ENCODE measurements at places on chromosomes 3 and 15. TPM values are rescaled to one million over a fixed set of nuclear protein-coding genes. Genes with fewer than 3 reads are reported as not detected.
A peak's percentile ranks its signal among the peaks of the same experiment; 100 is the strongest.

CCR3 gene
- polyA plus RNA-seq = not detected

LIPC gene
- polyA plus RNA-seq = 2.9 TPM

SOX2 gene
- not detected for polyA plus RNA-seq

ZNF620 gene
- 3.4 TPM for polyA plus RNA-seq

IL17RC gene
- 10.0 TPM for polyA plus RNA-seq

GREM1 gene
- polyA plus RNA-seq = not detected

MESP1 gene
- 0.81 TPM for polyA plus RNA-seq

MYO5C gene
- 0.22 TPM for polyA plus RNA-seq

MAP2K5 gene
- 17.8 TPM for polyA plus RNA-seq

BCL2A1 gene
- 25.9 TPM for polyA plus RNA-seq

ADGRG7 gene
- polyA plus RNA-seq = not detected

- no peak for DNase-seq
- no peaks in the 10 kb centered on the region for H3K27me3 ChIP-seq
- H3K36me3 ChIP-seq = no peaks in the 10 kb centered on the region
- no peak overlapping the region for H3K4me3 ChIP-seq
- no peak overlapping the region for H3K27ac ChIP-seq
- no peaks in the 10 kb centered on the region for H3K4me1 ChIP-seq
Observed at GRCh38 chr3:117543521-117543920, 833.9 kb downstream of the TUSC7 start.

- H3K27me3 ChIP-seq = no peaks in the 10 kb centered on the region
- DNase-seq = no peak
Observed at GRCh38 chr3:27963519-27963918, 241.4 kb upstream of the EOMES start.

DNA sequence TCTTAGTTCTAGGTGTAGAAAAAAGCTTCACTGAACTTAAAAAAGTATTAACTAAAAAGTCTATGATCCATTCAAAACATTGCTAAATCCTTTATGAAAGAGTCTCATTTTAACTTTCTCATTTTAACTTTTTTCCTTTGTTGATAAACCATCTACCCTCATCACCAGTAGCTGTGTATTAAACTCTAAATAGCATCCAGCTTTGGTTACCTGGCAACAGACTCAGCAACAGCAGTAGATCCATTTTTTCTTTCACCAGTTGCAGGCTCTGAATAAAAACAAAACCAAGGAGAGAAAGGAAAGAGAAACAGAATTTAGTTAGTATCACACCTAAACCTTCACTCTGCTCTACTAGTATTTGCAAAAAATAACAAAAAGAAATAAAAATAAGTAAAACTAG, 51.6 kb downstream of the TP53BP1 start:
- H3K27me3 ChIP-seq = no peaks in the 10 kb centered on the region
- H3K4me1 ChIP-seq = no peaks in the 10 kb centered on the region
- H3K27ac ChIP-seq = peak overlapping the region; percentile 70
- DNase-seq = no peak
- H3K36me3 ChIP-seq = peaks cover 13% of the 10 kb centered on the region

DNA sequence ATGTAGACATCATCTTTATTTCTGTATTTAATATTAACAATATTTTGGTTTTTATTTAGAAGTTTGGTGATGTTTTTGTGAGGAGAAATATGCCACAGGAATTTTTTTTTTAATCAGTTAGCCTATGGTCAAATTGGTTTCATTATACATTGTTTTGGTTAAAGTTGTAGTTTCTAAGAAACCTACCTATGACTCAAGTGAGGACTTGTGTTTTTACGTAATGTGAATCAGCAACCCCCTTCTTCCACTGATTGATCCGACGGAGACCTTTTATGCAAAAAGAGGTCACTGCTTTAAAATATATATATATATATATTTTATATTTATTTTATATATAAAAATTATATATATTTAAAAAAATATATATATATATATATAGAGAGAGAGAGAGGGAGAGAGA, 698.1 kb downstream of the FHIT start:
- no peaks in the 10 kb centered on the region for H3K36me3 ChIP-seq
- no peak overlapping the region for H3K4me3 ChIP-seq
- DNase-seq = no peak
- no peaks in the 10 kb centered on the region for H3K27me3 ChIP-seq
- H3K4me1 ChIP-seq = peaks cover 6% of the 10 kb centered on the region
- H3K27ac ChIP-seq = no peak overlapping the region

DNA sequence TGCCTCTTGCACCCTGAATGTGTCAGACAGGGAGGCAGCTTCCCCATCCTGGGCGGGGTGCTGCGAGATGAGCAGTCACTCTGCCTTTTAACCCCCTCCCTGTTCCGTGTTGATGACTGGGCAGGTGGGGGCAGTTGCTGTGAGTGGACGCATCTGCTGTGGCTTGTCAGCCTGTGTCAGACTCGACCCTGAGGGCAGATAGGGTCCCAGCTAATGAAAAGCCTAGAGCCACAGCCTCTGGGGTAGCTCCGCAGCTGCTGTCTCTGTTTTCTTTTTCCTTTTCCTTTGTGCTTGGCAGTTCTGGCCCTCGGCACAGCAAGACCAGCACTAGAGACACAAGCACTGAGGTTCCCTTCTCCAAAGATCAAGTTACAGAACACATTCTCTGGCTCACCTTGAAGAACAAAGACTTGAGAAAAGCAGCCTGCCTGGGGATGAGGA, 43.0 kb upstream of the GLCE start:
- H3K4me3 ChIP-seq = no peak overlapping the region
- H3K27me3 ChIP-seq = peaks cover 12% of the 10 kb centered on the region
- H3K36me3 ChIP-seq = no peaks in the 10 kb centered on the region
- H3K27ac ChIP-seq = no peak overlapping the region
- peaks cover 14% of the 10 kb centered on the region for H3K4me1 ChIP-seq

DNA sequence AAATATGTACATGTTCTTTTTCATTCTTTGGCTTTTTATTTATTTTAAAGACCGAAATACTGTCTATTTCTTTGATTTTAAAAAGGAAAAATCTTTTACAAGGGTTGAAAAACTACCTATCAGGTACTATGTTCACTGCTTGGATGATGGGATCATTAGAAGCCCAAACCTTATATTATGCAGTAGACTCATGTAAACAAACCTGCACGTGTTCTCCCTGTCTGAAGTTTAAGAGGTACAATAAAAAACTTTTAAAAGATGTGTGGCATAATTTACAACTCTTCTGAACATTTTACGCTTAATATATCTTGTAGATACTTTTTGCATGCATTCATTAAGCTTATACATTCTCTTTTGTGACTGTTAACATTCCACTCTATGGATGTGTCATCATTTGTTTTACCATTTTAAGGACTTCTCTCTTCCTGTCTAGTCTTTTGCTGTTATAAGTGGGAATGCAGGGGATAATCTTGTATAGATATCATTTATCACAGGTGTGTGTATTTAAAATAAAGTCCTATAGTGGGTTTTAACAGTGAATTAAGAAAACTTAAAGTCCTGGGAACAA, 6.2 kb downstream of the MGA start:
- no peak overlapping the region for H3K4me3 ChIP-seq
- peaks cover 76% of the 10 kb centered on the region for H3K4me1 ChIP-seq
- H3K36me3 ChIP-seq = peaks cover 23% of the 10 kb centered on the region
- DNase-seq = no peak

- no peak overlapping the region for H3K4me3 ChIP-seq
- DNase-seq = no peak
- no peaks in the 10 kb centered on the region for H3K4me1 ChIP-seq
- no peaks in the 10 kb centered on the region for H3K36me3 ChIP-seq
Observed at GRCh38 chr3:127065561-127066290, 82.8 kb downstream of the PLXNA1 start.

GRCh38 chr3:194586836-194587235, 46.4 kb downstream of the TMEM44 start:
- H3K27me3 ChIP-seq = no peaks in the 10 kb centered on the region
- no peak overlapping the region for H3K4me3 ChIP-seq
- DNase-seq = no peak
- peaks cover 16% of the 10 kb centered on the region for H3K4me1 ChIP-seq

- peaks cover 21% of the 10 kb centered on the region for H3K27me3 ChIP-seq
- no peaks in the 10 kb centered on the region for H3K4me1 ChIP-seq
- no peak overlapping the region for H3K27ac ChIP-seq
- H3K36me3 ChIP-seq = no peaks in the 10 kb centered on the region
Observed at GRCh38 chr3:64552160-64552559, 135.6 kb downstream of the ADAMTS9 start.

DNA sequence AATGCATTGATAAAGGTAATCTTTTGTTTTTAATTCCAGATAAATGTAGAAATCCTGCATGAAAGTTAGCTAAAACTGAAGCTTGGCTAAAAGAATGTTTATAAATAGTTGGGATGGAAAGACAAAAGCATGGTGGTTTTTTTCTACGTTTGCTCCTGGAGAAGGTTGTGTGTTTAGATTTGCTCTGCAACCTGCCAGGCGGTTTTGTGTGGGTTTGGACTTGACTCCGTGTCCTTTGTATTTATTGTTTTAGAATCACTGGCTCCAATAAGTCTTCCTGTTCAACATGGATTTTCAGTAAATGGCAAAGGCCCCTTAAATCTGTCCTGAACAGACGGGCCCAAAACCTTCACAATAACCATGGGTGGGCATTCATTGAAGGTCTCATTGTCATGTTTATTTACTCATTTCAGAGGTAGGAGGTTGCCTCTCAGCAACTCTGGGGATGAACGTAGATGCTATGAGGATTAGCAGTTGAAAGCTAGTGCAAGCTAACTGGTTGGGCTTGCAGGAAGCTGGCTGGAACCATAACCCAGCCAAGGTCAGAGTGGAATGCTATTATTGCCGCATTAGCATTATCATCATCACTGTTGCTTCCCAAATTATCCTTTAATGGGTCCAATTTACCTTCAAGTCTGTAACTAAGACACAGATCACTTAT, 60.6 kb upstream of the ADAMTS9 start:
- no peaks in the 10 kb centered on the region for H3K4me1 ChIP-seq
- no peak overlapping the region for H3K27ac ChIP-seq
- no peak for DNase-seq

- DNase-seq = peak; percentile 39
- H3K4me3 ChIP-seq = no peak overlapping the region
- peaks cover 3% of the 10 kb centered on the region for H3K36me3 ChIP-seq
- H3K4me1 ChIP-seq = peaks cover 6% of the 10 kb centered on the region
- peaks cover 8% of the 10 kb centered on the region for H3K27me3 ChIP-seq
Observed at GRCh38 chr15:48352474-48353072, 21.3 kb downstream of the DUT start.

GRCh38 chr15:52735231-52736089, 54.7 kb downstream of the ONECUT1 start:
- H3K27me3 ChIP-seq = peaks cover 7% of the 10 kb centered on the region
- DNase-seq = peak; percentile 90
- peaks cover 7% of the 10 kb centered on the region for H3K4me1 ChIP-seq
- peak overlapping the region; percentile 20 for H3K27ac ChIP-seq
- no peak overlapping the region for H3K4me3 ChIP-seq

GRCh38 chr3:195095704-195096036, 175.3 kb downstream of the XXYLT1 start:
- H3K27ac ChIP-seq = no peak overlapping the region
- H3K36me3 ChIP-seq = no peaks in the 10 kb centered on the region
- no peaks in the 10 kb centered on the region for H3K27me3 ChIP-seq
- H3K4me1 ChIP-seq = peaks cover 44% of the 10 kb centered on the region

DNA sequence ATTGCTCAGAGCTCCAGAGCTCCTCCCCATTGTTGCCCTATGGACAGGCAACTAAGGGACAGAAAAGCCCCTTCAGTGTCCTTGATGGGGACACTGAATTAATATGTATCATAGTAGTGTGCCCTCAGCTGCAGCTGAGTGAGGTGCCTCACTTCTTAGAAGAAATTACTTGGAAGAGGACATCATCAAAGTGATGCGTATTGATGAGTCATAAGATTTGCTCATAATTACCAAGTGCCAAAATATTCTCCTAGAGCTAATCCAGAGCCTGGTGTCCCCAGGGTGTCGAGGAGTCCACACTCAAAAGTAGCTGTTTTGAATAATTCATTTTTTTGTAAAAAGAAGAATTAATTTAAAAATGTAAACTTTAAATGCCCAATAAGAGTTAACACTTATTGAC, 200.7 kb upstream of the SEMA6D start:
- H3K4me1 ChIP-seq = no peaks in the 10 kb centered on the region
- H3K27me3 ChIP-seq = no peaks in the 10 kb centered on the region
- no peaks in the 10 kb centered on the region for H3K36me3 ChIP-seq
- H3K4me3 ChIP-seq = no peak overlapping the region

GRCh38 chr15:28456476-28457395, 76.0 kb downstream of the GOLGA8G start:
- peaks cover 16% of the 10 kb centered on the region for H3K27me3 ChIP-seq
- no peak overlapping the region for H3K27ac ChIP-seq
- no peaks in the 10 kb centered on the region for H3K4me1 ChIP-seq
- DNase-seq = no peak
- H3K36me3 ChIP-seq = no peaks in the 10 kb centered on the region

GRCh38 chr3:161598639-161599038, 102.0 kb downstream of the OTOL1 start:
- no peaks in the 10 kb centered on the region for H3K4me1 ChIP-seq
- no peak overlapping the region for H3K4me3 ChIP-seq
- DNase-seq = no peak
- H3K36me3 ChIP-seq = no peaks in the 10 kb centered on the region
- no peaks in the 10 kb centered on the region for H3K27me3 ChIP-seq

GRCh38 chr3:173401369-173401768, 3.8 kb downstream of the NLGN1 start:
- H3K4me1 ChIP-seq = peaks cover 15% of the 10 kb centered on the region
- DNase-seq = no peak
- H3K27ac ChIP-seq = no peak overlapping the region
- peaks cover 44% of the 10 kb centered on the region for H3K27me3 ChIP-seq
- no peaks in the 10 kb centered on the region for H3K36me3 ChIP-seq

DNA sequence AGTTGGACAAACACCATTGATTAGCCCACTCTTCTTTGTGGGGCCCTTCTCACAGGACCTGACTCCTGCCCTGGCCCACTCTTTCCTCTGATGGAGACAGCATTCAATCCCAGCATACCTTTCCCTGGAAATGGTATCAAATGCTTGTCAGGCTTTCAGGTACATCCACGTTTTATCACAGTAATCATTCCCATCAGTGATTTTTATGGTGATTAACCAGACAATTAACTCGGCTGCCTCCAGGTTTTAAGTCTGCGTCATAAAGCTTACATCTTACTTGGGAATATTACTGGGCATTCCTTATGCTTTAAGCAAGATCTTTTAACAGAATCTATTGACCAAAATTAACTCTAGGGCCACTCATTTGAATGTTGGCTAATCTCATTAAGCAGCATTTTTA, 33.4 kb downstream of the LRRK1 start:
- peaks cover 4% of the 10 kb centered on the region for H3K36me3 ChIP-seq
- no peak for DNase-seq
- no peak overlapping the region for H3K27ac ChIP-seq

- no peak overlapping the region for H3K4me3 ChIP-seq
- no peaks in the 10 kb centered on the region for H3K36me3 ChIP-seq
- no peaks in the 10 kb centered on the region for H3K4me1 ChIP-seq
Observed at GRCh38 chr15:68340726-68341671, 63.5 kb downstream of the FEM1B start.

DNA sequence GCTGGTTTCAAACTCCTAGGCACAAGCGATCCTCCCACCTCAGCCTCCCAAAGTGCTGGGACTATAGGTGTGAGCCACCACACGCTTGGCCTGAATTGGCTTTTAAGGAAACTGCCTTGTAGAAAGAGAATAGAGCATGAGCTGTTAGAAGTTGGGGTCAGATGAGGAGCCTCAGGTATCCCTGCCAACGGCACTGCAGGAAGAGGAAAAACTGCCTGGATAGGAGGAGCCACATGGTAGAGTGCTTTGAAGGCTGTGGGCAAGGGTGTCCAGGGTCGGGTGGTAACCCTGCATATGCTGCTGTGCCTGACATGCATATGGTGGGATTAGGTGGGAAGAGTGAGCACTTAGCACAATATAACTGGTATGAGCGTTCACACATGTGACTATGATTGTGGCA, 55.0 kb downstream of the BSN start:
- peaks cover under 1% of the 10 kb centered on the region for H3K4me1 ChIP-seq
- no peak overlapping the region for H3K4me3 ChIP-seq
- DNase-seq = no peak
- H3K27ac ChIP-seq = no peak overlapping the region

GRCh38 chr3:101518421-101518871, 5.4 kb upstream of the SENP7 start:
- DNase-seq = no peak
- H3K27me3 ChIP-seq = no peaks in the 10 kb centered on the region
